ENCODE measurements at places on chromosomes 12 and 14.

- DNase-seq: no peak
Observed at GRCh38 chr14:52336241-52336640, 22.1 kb downstream of the PTGER2 start.

- peak; percentile 64 for DNase-seq
Observed at GRCh38 chr14:100406505-100407131, 83.5 kb downstream of the SLC25A47 start.

- no peak for DNase-seq
Observed at GRCh38 chr12:47590771-47591360, 115.0 kb downstream of the RPAP3 start.

- no peak for DNase-seq
Observed at GRCh38 chr14:104470588-104470987, 109.0 kb upstream of the C14orf180 start.

GRCh38 chr12:99736760-99737269 is 89.3 kb downstream of the GARIN6 start:
- no peak for DNase-seq

DNA sequence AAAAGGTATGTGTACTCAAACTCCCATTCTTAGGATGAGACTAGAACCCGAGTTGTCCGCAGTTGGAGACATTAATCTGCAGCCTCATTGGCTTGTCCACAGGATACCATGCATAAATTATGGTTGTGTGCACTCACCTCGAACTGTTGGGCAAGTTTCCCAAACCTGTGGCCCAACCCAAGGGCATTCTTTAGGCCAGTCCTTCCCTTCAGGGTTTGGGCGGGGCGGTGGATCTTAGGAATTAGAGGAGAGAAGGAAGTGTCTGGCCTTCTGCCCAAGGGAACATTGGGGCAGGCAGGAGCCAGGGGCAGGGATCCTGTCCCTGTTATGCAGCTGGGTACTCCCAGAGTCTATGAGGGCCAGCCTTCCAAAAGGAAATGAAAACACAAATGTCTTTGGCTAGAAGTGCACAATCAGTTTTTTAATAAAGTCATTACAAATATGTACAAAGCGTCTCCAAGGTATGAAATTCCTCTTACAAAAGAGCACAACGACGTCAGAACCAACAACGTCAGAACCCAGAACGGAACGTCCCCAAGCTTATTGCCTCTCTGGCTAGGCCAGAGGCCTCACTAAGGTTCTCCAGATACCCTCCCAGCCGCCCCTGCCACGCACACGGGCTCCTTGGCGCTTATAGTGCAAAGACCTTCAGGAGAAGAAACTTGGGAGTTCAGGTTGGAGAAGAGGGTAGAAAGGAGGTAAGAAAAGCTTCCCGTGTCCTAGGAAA is 25.3 kb downstream of the HRK start:
- DNase-seq: no peak

DNA sequence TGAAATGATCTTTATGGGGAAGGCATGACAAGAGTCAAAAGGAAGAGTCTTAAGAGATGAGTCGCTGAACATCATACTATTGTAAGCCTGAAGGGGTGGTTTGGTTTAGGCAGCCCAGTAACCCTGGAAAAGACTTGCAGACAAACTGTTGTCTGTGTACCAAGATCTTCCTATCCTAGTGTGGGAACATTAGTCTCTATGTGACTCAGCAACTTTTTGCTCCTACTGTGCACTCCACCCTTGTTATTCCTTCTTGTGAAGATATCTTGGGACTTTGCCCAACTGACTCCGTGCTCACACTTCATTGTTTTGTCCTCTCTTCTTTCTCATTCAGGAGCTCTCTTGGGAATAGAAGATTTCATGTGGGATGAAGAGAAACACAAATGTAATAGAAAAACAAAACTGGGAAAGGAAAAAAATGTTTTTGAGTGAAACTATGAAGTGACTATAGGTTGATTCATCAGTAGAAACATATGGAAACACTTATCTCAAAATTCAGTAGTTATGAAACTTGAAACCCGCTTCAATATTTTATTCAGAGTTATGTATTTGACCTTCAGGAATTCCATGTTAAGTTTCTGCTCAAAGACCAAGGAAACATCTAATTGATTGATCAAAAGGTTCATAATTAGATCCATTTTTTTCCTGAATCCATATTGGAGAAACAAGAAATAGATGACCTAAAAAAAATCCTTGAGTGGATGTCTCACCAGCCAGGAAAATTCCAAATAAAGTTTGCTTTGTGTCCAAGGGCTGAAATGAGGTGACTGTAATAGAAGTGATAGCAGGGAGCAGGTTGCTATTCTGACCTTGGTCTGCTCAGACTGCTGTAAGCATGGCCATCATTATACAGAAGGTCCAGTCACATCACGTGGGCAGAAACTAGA is 67.2 kb downstream of the BTG1 start:
- DNase-seq: no peak

GRCh38 chr12:89344043-89344861 is 8.0 kb downstream of the DUSP6 start:
- no peak for DNase-seq

DNA sequence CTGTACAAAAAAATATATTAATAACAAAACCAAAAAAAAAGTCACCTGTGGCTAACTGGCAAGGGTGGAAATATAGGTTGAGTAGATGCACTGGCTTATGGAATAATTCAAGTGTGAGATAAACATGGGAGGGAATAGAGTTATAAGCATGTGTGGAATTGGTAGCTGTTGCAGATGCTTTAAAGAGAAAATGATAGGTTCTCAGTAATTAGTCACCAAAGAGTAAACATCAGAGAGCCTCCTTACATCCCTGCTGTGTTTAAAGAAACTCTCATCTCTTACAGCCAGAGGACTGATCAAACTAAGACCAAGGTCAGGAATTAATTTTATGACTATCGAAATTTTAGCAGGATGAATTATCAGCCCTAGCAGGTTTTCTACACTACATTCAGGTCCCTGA is 70.5 kb downstream of the EGLN3 start:
- no peak for DNase-seq

GRCh38 chr12:95733141-95733825 is 57.3 kb downstream of the NTN4 start:
- DNase-seq: no peak

DNA sequence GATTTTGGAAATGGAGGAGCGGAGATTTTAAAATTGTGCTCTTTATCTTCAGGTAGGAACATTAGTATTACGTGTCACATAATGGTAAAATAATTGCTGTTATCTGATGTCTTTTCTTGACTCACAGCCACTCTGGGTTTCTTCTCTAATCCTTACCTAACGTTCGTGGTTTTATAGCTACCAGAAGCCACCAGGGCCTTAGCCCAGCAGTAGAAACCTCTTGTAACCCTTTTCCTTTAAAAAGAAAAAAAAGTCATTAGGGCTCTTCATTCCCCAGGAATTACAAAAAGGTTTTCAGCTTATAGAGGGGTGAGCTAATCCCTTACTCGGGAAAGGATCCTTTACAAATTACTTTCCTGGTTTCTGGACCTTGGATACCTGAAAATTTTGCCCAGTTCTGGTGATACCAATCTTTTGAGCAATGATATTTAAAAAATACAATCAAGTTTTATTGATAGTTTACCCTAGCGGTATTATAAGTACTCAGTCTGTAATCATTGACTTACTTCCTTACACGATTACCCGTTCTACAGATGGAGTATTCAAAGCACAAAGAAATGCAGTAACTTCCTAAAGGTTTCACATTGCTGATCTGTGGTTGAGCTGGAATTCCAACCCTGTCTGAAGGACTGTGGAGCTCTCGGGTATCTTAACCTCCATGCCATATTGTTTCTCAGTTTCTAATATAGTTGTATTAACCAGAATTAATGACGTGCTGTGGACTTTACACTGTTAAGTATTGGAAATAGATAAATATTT is 1.6 kb downstream of the GABARAPL1 start:
- DNase-seq: no peak

DNA sequence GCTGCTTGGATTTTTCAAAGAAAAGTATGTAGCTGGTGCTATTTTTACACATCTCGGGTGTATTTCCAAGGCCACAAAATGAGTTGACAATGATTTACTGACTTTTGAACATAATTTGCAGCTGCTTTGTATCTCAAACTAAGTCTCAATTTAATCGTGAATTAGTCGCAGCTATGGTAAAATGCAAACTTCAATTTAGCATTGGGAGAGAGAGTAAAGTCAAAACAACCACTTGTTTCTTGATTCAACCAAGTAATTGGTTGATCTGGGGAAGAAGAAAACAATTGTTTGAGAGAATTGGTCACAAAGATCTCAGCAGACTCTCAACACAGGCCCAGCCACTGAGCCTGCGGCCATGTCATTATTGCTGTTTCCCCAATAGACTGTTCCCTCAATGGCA is 75.0 kb upstream of the DYRK2 start:
- DNase-seq: no peak

DNA sequence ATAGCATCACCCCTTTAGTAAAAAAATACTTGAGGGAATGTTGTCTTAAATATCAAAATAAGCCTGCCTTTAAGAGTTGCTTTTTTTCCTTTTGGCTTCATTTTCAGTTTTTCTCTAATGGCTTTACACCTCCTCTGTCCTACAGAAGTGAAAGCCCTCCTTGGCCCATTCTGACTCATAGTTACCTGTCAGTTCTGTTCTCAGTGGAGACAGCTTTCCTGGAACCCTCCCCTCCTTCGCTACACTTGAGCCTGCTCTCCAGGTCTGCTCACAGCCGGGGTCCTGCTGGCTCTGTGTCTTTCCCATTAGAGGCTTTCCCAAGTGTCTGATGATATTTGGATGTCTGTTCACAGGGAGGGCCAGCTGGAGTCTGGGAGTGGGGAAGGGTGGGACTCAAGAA is 84.0 kb downstream of the PELI2 start:
- DNase-seq: no peak

- no peak for DNase-seq
Observed at GRCh38 chr12:64268409-64268808, 46.3 kb upstream of the KICS2 start.

GRCh38 chr14:81561084-81561775 is 27.6 kb upstream of the SEL1L start:
- no peak for DNase-seq
